Fibroblast of mammary gland (primary cell): ENCODE measurements at places on chromosomes 11 and 22.

- peak; percentile 98 for DNase-seq
Observed at GRCh38 chr11:123197711-123198110, 2.7 kb upstream of the CLMP start.

DNA sequence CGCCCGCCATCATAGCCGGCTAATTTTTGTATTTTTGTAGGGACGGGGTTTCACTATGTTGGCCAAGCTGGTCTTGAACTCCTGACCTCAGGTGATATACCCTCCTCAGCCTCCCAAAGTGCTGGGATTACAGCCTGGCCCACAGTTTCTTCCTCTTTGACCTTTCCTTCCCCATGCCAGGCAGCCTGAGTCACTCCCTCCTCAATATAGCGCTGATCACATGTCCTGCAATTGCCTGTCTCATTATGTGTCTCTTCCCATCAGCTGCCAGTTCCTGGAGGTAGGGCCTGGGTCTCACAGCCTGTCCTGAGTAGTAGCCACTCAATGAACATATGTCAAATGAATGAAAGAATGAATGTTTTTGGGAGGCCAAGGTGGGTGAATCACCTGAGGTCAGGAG lies 43.0 kb upstream of the CCDC134 start:
- no peak for DNase-seq

DNA sequence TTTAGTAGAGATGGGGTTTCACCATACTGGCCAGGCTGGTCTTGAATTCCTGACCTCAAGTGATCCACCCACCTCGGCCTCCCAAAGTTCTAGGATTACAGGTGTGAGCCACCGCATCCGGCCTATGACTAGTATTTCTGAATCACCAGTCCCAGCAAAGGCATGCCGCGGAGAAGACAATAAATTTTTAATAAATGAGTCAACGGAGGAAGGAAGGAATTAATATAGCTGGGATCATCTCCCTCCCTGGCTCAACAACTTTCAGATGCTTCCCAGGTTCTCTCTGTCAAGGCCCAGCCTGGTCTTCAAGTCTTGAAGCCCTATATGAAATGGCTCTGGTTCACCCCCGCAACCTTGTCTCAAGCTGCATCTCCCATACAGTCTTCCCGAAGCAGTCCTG lies 45.7 kb downstream of the CYTH4 start:
- peak; percentile 92 for DNase-seq

- DNase-seq: peak; percentile 40
Observed at GRCh38 chr11:104529213-104529612, 365.3 kb upstream of the PDGFD start.

GRCh38 chr11:102453302-102453695 lies 734 bp upstream of the TMEM123 start:
- DNase-seq: peak; percentile 11

GRCh38 chr11:117221775-117222517 lies 9.9 kb downstream of the PCSK7 start:
- peak; percentile 83 for DNase-seq

GRCh38 chr11:67732045-67732787 lies 57.8 kb upstream of the ALDH3B2 start:
- no peak for DNase-seq

GRCh38 chr11:61055776-61056175 lies 46.5 kb upstream of the CD5 start:
- DNase-seq: no peak

DNA sequence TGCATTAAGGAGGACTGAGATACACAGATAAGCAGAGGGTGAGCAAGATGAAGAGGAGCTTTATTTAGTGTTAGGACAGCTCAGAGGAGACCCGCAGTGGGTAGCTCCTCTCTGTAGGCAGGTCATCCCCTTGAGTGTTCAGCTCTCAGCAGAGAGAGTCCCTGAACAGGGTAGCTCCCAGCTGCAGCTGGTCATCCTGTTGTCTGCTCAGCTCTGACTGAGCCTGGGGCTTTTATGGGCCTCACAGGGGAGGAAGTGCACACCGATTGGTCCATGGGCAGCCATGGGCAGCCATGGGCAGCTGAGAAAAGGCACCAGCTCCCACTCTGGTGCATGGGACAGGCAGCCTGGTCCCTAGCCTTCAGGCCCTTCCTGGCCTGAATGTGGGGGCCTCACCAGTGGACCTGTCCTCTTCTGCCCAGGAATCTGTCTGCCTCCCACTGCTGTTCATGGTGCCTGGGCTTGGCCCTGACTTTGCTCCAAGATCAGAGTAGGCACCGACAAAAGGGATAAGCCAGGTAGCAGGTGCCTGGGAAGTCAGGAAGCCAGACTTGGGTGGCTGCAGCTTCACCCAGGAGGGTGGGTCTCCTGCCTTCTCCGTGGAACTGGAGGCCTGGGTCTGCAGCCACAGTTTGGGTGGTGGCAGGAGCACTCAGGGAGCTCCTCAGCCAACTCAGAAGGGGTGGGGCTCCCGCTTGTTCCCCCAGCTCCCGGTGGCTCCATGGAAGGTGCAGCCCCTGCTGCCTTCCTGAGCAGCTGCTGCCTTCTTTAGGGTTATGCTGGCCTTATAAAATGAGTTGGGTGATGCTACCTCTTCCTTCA lies 54.7 kb downstream of the MYEOV start:
- no peak for DNase-seq

- DNase-seq: peak; percentile 21
Observed at GRCh38 chr11:84947970-84948580, 679.1 kb downstream of the DLG2 start.

- DNase-seq: no peak
Observed at GRCh38 chr22:40463683-40464082, 93.3 kb downstream of the SGSM3 start.

GRCh38 chr11:101133190-101133589 lies 3.6 kb upstream of the PGR start:
- peak; percentile 33 for DNase-seq

GRCh38 chr11:123560006-123560405 lies 94.4 kb downstream of the SCN3B start:
- DNase-seq: peak; percentile 21
